ENCODE measurements at places on chromosomes 12 and 14.

GRCh38 chr14:72565917-72566316, 328.0 kb downstream of the DPF3 start:
- no peak for DNase-seq

DNA sequence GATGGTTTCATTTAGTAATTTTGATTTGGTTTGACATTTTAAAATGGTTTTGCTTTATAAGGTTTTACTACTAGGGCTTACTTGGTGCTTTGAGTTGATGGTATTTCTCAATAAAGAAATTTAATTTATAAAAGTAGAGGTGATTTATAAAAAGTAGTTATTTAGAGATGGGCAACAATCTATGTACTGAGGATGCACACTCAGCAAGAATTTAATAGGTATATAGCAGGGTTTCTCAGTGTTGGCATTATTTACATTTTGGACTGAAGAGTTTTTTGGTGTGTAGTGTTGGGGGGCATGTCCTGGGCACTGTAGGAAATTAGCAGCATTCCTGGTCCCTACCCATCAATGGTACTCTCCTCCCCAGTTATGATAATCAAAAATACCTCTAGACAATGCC, 47.7 kb downstream of the PPHLN1 start:
- DNase-seq = no peak

DNA sequence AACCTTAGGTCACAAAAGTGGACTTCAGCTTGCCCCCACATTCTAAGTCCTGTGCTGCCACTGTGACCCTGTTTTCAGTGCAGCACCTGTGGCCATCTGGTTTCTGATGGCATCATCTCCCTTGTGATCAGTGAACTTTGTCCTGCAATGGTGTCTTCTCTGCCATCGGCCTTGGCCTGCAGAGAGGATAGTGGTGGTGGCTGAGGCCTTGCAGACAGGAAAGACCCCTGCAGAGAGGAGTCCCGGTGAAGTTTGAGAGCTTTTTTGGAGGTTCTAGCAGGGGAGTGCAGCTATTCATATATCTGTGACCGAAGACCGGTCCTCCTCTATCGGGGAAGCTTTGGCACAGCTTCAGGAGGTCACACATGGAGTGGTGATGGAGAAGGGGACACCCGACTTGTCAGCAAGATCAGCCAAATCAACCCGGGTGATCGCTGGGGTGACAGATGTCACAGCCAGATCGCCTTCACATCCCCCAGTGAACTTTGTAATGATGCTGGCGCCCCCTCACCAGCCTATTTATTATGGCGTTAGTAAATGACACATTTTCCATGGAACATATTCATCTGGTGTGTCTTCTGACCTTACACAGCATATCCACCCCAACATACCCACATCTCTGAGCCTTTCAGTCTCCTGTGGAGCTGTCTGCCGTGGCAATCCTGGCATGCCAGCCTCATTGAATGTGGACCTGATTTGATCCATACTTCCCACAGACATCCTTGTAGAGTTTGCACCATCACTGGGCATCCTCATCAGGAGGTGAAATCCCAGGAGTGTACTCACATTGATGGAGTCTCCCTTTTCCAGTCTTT, 136.1 kb downstream of the PAPOLA start:
- DNase-seq = no peak

- no peak for DNase-seq
These were observed 47.3 kb downstream of the KCNA1 start for GRCh38 chr12:4956968-4957367.

- DNase-seq = no peak
These were observed 28.0 kb downstream of the DERA start for GRCh38 chr12:15939111-15939510.

DNA sequence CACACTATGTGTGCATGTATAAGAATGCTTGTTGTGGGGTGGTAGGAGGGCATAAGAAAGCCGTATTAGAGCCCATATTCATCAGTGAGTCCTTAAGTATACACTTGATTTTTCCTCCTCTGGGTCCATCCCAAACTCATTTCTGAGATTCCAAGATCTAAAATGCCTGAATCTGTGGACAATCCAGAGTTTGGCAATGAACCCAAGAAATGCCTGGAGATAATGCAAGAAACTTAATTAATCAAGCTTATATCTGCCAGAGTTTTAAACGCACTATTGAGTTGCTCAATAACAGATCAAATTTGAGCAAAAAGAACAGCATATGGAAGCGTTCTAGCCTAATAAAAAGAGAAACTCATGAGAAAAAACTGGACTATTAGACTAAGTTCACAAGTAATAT, 143.4 kb upstream of the NAV3 start:
- DNase-seq = no peak

GRCh38 chr14:22039938-22040780, 366.5 kb upstream of the OR4E1 start:
- peak; percentile 2 for DNase-seq

- DNase-seq = no peak
These were observed 3.9 kb upstream of the TMEM233 start for GRCh38 chr12:119589634-119590033.

- no peak for DNase-seq
These were observed 21.0 kb downstream of the WIF1 start for GRCh38 chr12:65100140-65100539.

- no peak for DNase-seq
These were observed 99.9 kb downstream of the BCAT1 start for GRCh38 chr12:24848941-24849477.

GRCh38 chr14:31307198-31307597, 99.6 kb upstream of the HECTD1 start:
- DNase-seq = no peak

DNA sequence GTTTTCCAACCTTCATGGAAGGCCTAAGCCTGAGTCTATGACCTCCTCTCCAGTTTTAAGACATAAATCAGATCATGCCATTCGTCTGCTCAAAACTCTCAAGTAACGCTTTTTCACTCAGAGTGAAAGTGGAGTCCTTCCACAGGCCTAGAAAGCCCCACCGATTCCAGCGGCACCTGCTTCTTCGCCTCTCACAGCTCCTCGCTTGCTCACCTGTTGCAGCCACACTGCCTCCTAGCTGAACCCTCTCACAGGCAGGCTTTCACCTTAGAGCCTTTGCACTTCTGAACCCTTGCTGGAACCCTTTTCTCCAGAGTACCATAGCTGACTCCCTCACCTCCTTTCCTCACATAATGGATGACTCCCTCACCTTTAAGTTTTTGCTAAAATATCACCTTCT, 301.1 kb downstream of the ZFP36L1 start:
- DNase-seq = no peak

GRCh38 chr14:56196274-56196673, 78.1 kb downstream of the PELI2 start:
- DNase-seq = no peak

DNA sequence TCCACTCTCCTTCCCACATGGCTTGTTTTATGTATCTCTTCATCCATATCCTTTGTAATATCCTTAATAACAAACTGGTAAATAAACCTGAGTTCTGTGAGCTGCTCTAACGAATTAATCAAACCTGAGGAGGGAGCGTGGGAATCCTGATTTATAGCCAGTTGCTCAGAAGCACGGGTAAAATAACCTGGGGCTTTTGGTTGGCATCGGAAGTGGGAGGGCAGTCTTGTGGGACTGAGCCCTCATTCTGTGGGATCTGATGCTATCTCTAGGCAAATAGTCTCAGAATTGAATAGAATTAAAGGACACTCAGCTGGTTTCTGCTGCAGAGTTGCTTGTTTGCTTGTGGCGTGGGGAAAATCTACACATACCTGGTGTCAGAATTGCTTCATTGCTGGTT, 17.5 kb upstream of the LDHB start:
- no peak for DNase-seq

DNA sequence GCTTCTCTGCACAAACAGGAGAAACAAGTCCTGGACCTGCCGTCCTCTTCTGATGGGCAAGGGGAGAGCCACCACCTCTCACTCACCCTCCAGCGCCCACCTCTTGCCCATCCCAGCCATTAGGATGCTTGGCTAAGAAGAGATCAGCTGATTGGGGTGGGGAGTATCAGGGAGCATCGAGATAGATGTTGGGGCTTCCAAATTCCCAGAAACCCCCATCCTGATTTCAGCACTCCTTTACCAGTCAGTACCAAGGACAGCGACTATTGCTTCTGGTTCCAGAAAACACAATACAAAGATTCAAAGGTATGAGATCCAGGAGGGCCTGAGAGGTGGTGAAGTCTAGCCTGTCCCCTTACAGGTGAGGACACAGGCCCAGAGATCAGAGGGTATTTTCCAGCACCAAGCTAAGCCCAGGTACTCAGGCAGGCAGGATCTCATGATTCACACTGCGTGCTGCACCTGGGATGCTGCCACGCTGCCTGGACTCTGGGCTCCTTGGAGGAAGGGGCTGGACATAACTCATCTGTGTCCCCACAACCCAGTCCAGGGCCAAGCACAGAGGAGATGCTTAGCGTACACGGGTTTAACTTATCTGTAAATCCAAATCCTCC, 76.6 kb downstream of the TUNAR start:
- no peak for DNase-seq

DNA sequence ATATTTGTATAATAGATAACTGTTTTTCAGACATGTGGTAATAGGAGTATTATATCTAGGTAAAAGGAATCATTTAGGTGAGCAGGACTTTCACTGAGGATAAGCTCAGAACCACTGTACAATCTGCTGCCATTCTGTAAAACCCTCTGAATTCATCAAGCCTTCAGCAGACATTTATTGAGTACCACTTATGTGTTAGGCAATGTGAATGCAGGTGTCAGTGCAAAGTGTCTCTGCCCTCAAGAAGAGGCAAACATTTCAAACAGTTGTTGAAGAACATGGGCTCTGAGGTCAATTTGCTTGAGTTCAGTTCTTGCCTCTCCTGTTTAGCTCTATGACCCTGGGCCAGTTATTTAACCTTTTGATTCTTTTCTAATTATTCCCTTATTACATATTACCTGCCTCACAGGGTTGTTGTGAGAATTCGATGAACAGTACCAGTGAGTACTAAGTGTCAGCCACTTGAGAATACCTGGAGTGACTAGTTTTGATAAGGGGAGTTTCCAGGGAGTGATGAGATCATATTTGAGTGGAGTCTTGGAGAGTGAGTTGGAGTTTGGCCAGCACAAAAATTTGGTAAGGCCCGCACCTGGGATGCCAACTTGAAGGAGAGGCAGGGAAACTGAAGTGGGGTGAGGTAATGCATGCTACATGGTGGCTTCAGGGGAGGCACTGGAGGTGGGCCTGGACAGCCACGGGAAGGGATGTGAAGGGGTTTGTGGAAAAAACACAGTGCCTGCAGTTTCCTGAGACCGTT, 33.7 kb downstream of the RASSF8 start:
- DNase-seq = no peak

DNA sequence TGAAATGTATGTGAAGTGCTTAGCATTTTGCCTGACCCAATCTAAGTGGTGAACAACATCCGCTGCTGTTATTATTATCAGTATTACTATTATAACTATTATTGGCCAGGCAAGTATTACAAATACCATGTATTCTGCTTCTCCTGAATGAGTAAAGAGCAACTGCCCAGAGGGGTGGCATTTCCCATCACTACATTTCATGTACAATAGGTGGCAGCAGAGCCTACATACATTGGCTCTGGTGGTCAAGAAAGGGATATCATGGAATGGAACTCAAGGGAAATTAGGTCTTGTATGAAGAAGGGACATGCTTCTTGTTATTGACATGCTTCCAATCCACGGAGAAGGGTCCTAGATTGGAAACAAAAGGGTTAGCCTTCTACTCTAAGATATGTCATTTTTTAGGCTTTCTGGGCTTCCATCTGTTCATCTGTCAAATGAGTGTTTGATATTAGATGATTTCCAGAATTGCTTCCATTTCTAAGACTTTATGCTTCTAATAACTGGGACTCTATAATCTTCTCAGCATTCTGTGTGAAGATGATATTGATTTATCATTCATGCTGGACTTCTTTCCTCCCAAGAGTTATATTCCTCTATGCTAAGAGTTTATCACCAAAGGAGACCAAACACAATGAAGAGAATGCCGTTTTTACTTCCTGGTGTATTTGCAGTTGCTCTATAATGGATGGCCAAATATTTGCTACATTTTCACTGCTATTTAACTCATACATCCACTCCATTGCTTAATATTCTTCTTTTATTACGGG, 239.1 kb downstream of the SSPN start:
- peak; percentile 53 for DNase-seq

GRCh38 chr12:132077322-132078100, 66.6 kb downstream of the DDX51 start:
- DNase-seq = no peak

DNA sequence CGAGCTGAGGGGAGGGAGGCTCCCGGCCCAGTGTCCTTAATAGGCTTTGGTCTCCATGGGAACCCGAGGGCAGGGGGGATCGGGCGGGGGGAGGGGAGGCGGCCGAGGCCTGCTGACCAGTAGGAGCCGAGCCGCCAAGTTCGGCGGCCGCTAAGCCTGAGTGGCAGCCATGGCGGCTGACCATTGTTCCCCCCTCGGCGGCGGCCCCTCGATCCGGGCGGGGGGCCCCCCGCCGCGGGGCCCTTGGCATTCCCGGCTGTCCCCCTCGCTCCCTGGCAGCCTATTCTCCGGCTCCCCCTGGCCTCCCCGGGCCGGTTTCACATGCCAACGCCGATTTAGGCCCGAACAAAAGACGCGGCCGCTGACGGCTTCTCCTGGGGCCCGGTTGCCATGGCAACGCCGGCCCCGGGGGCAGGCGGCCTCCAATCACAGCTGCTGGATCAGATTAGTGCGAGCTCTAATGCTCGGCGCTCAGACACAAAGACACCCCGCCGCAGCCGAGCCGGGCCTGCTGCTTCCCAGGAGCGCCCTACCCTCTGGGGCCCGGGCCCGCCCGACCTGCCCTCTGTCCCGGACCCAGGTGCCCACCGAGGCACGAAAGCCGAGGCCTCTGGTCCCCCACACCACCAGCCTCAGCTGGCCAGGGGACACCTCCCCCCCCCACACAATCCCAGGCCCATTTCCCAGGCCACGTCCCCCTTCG, 7.3 kb downstream of the MSI1 start:
- DNase-seq = peak; percentile 90

- peak; percentile 14 for DNase-seq
These were observed 14.1 kb downstream of the SUSD6 start for GRCh38 chr14:69625299-69626131.

DNA sequence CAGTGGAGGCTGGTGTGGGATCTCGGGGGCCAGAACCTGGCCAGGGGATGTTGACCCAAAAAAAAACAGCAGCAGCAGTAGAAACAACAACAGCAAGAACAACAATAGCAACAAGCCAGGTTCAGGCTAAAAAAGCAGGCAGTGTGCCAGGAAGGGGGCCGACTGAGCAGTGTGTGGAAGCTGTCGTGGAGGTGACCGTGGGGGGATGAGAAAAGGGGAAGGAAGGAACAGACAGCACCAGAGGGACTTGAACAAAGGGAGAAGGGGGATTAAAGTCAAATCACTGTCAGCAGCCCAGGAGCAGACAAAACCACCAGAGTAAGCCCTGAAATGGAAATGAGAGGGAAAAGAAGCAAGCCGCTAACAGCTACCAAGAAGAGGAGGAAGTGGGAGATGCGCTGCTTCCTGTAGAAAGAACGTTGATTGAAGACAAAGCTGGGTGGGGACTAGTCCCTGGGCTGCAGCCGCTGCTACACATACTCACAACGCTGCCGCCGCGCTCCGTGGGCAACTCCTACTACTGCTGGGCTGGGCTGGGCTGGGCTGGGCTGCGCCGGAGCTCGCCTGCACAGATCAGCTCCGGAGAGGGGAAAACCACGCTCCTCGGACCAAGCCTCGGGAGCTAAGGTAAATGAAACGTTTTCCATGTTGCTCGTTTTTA, at the start of gene GNG2:
Gene GNG2, plus strand, starts transcription at position 449 of the 661 bp plus-strand sequence. CDS start 90,067 bp downstream, outside the sequence.
- peak; percentile 66 for DNase-seq

Data from midbrain (tissue), 1 donor.